ENCODE measurements at places on chromosomes 11 and 22.

GRCh38 chr11:26084313-26084712 lies 247.6 kb upstream of the ANO3 start:
- no peaks in the 10 kb centered on the region for H3K4me1 ChIP-seq
- H3K27me3 ChIP-seq = no peaks in the 10 kb centered on the region
- H3K36me3 ChIP-seq = no peaks in the 10 kb centered on the region
- no peak overlapping the region for H3K4me3 ChIP-seq

DNA sequence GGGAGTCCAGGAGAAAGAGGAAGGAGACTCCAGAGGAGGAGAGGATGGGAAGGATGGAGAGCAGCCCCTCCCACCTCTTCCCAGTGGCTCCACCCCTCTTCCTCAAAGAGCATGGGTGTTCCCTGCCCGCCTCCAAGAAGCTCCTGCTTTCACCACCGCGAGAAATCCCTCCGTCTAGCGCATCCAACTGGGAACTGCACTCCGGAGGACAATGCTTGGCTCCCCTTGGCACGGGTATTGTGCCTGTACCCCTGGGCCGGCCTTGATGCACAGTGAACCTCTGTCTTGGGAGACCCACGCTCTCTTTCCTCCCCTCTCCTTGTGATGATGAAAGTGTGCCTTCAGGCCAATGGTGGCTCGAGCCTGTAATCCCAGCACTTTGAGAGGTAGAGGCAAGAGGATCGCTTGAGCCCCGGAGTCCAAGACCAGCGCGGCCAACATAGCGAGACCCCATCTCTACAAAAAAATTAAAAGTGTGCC lies 14.9 kb upstream of the ADA2 start:
- H3K27me3 ChIP-seq = no peaks in the 10 kb centered on the region
- H3K4me1 ChIP-seq = no peaks in the 10 kb centered on the region
- H3K36me3 ChIP-seq = no peaks in the 10 kb centered on the region
- DNase-seq = no peak
- no peak overlapping the region for H3K27ac ChIP-seq

DNA sequence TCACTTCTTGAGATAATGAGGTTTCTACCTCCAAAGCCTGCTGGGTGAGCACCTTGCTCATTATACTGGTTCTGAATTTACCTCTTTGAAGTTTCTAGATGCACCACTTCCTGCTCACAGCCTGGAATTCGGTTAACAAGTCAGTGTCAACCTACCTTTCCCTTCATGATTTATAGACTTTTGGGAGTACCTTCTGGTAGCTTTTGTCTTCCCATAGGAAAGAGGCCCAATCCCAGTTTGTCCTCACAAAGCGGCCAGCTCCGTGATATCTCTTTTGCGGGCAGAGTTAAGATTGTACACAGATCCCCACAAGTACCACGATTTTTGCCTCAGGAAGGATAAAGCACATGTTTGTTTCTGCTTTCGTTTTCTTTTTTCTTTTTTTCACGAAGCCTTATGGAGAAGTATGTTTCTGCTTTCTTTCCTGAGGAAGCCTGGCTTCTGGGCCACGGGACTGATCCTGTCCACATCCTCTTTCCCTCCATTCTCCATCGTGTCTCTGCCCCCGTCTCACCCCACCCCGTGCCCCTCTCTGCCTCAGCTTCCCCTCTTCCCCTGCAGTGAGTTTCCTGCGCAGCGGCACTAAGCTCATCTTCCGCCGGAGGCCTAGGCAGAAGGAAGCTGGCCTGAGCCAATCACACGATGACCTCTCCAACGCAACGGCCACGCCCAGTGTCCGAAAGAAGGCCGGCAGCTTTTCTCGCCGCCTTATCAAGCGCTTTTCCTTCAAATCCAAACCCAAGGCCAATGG lies 5.7 kb upstream of the HINFP start:
- H3K4me3 ChIP-seq = no peak overlapping the region
- no peaks in the 10 kb centered on the region for H3K4me1 ChIP-seq
- H3K27ac ChIP-seq = no peak overlapping the region
- no peak for DNase-seq

GRCh38 chr11:84234011-84234410 lies 947.8 kb upstream of the CCDC90B start:
- H3K27me3 ChIP-seq = no peaks in the 10 kb centered on the region
- DNase-seq = peak; percentile 8
- no peaks in the 10 kb centered on the region for H3K4me1 ChIP-seq
- no peak overlapping the region for H3K4me3 ChIP-seq
- H3K27ac ChIP-seq = no peak overlapping the region
- no peaks in the 10 kb centered on the region for H3K36me3 ChIP-seq

GRCh38 chr22:43098356-43098755 lies 9.2 kb upstream of the TTLL1 start:
- no peak overlapping the region for H3K27ac ChIP-seq
- no peaks in the 10 kb centered on the region for H3K27me3 ChIP-seq
- no peak for DNase-seq
- H3K36me3 ChIP-seq = no peaks in the 10 kb centered on the region
- H3K4me1 ChIP-seq = no peaks in the 10 kb centered on the region

DNA sequence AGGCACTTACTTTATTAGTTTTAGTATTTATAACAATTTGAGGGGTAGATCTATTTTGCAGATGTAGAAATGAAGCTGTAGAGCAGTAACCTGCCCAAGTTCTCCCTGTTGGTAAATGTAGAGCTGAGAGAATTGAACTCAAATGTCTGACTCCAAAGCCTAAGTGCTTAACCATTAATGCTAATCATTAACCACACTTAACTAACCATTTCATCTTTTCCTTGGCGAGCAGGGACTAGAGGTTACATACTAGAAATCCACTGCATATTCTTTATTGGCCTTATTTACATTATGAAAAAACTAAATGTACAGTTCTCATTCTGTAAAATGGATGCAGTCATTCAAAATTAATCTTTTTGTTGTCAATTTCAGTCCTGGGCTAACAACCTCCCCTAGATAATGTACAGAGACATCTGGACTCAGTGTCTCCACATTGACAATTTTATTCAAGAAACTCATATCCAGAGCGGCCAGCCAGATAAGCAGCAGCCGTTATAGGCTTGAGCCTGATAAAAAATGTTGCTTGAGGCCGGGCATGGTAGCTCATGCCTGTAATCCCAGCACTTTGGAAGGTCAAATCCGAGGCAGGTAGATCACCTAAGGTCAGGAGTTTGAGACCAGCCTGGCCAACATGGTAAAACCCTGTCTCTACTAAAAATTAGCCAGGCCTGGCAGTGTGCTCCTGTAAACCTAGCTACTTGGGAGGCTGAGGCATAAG lies 76.7 kb upstream of the PICALM start:
- peak; percentile 33 for DNase-seq
- peak overlapping the region; percentile 16 for H3K27ac ChIP-seq
- peaks cover 8% of the 10 kb centered on the region for H3K4me1 ChIP-seq
- no peak overlapping the region for H3K4me3 ChIP-seq
- no peaks in the 10 kb centered on the region for H3K27me3 ChIP-seq

GRCh38 chr11:65501472-65502273 lies 2.8 kb downstream of the MALAT1 start:
- H3K36me3 ChIP-seq = peaks cover 30% of the 10 kb centered on the region
- H3K27ac ChIP-seq = peak overlapping the region; percentile 99
- H3K27me3 ChIP-seq = no peaks in the 10 kb centered on the region

DNA sequence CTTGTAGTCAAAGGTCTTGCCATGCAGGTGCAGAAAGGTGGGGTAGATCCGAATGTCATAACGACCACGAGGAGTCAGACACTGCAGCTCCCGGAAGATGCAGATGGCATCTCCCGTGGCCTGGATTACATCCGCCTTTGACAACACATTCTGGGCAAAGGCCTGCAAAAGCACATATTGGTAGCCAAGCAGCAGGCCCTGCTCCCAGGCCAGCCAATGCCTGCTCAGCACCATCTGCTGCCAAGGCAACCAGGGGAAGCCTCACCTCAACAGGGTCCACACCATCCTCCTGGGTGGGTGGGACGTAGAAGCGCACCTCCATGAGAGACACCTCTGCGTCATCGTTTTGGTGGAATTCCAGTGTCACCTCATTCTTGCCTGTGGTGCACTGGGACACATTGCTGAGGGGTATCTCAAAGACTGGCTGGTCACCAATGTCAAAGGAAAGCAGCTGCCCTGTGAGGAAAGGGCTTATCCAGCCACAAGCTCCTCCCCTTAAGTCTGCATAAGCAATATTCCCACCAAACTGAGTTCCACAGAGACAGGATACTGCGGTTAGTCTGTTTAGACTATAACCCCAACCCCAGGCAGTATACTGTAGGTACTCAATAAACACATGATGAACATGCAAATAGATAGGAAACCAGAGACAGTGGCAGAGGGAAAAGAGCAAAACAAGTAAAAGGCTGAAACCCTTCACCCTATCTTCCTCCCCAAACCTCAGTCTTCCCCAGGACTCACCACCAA lies 2.8 kb downstream of the SSRP1 start:
- no peaks in the 10 kb centered on the region for H3K36me3 ChIP-seq
- no peak for DNase-seq
- H3K4me1 ChIP-seq = peaks cover 16% of the 10 kb centered on the region
- H3K27me3 ChIP-seq = no peaks in the 10 kb centered on the region
- H3K4me3 ChIP-seq = no peak overlapping the region

DNA sequence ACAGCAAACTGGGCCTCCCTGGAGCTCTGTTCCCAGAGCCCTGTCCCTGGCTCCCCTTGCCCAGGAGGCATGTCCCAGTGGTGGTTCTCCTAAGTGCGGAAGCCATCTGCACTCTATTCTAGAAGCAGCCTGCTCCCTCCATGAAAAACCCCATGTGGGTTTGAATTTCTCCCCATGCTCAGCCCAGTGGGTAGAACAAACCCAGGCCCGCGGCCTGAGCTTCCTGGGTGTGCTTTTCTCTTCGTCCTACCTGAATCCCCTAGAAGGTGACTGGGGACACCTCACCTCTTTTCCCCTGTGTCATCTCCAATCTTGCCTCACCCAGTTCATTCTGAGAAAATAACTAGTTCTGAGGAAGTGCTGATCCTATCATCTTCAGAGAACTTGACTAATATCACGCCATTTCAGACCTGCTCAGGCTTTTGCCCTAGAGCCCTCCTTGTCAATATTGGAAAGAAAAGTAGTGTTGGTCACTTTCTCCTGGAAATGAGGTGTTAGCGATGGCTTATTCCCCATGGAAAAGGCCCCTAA lies 15.9 kb downstream of the IL10RA start:
- H3K4me3 ChIP-seq = no peak overlapping the region
- no peaks in the 10 kb centered on the region for H3K27me3 ChIP-seq
- peaks cover 6% of the 10 kb centered on the region for H3K4me1 ChIP-seq
- no peaks in the 10 kb centered on the region for H3K36me3 ChIP-seq
- H3K27ac ChIP-seq = peak overlapping the region; percentile 58

DNA sequence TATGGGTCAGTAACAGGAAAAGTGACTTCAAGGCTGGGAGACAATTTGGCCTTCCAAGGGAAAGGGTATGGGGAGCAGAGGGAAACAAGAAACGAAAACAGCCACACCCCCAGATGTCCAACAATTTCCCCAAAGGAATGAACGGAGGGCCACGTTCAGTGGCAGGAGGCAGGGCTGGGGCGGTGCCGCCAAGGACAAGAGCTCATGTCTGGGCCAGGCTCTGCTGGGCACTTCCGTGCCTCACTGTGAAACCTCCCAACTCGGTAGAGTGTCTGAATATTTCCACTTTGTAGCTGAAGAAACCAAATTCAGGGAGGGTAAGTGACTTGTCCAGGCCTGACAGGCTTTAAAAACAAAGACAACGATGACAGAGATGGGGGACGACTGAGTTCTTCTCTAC lies 11.9 kb downstream of the IFT27 start:
- no peak overlapping the region for H3K4me3 ChIP-seq
- no peaks in the 10 kb centered on the region for H3K27me3 ChIP-seq
- no peak for DNase-seq
- peaks cover 7% of the 10 kb centered on the region for H3K4me1 ChIP-seq

- H3K36me3 ChIP-seq = no peaks in the 10 kb centered on the region
- H3K4me1 ChIP-seq = no peaks in the 10 kb centered on the region
- no peak overlapping the region for H3K4me3 ChIP-seq
- no peak for DNase-seq
- no peaks in the 10 kb centered on the region for H3K27me3 ChIP-seq
Measured at GRCh38 chr11:119175493-119176077, 7.1 kb downstream of the NLRX1 start.

GRCh38 chr22:40609216-40609615 lies 27.3 kb downstream of the MRTFA start:
- DNase-seq = no peak
- no peak overlapping the region for H3K4me3 ChIP-seq
- no peaks in the 10 kb centered on the region for H3K27me3 ChIP-seq
- peaks cover 19% of the 10 kb centered on the region for H3K4me1 ChIP-seq

DNA sequence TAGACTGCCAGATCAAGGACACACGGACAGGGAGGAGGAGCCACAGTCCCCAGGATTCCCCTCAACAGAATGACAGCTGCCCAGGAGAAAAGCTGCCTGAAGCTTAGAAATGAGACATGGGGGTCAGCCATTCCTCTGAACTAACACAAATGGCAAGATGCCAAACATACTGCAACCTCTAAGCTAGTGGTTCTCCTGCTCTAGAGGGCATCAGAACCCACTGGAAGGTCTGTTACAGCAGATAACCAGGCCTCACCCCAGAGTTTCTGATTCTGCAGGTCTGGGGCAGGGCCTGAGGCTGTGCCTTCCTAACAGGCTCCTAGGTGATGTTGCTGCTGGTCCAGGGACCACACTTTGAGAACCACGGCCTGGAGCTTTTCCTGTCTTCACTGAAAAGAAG lies 28.6 kb upstream of the BID start:
- no peak overlapping the region for H3K27ac ChIP-seq
- no peaks in the 10 kb centered on the region for H3K27me3 ChIP-seq
- no peak overlapping the region for H3K4me3 ChIP-seq

GRCh38 chr11:64453466-64453865 lies 94.5 kb downstream of the RPS6KA4 start:
- H3K27me3 ChIP-seq = no peaks in the 10 kb centered on the region
- H3K4me1 ChIP-seq = peaks cover 8% of the 10 kb centered on the region
- no peak overlapping the region for H3K27ac ChIP-seq
- H3K36me3 ChIP-seq = no peaks in the 10 kb centered on the region
- no peak for DNase-seq
- H3K4me3 ChIP-seq = no peak overlapping the region

GRCh38 chr11:134150195-134150903 lies 73.4 kb downstream of the NCAPD3 start:
- no peaks in the 10 kb centered on the region for H3K4me1 ChIP-seq
- DNase-seq = no peak
- H3K36me3 ChIP-seq = no peaks in the 10 kb centered on the region
- no peak overlapping the region for H3K27ac ChIP-seq

GRCh38 chr11:36455658-36456111 lies 54.4 kb downstream of the TRAF6 start:
- peaks cover 41% of the 10 kb centered on the region for H3K4me1 ChIP-seq
- H3K36me3 ChIP-seq = no peaks in the 10 kb centered on the region
- no peak overlapping the region for H3K4me3 ChIP-seq
- H3K27ac ChIP-seq = peak overlapping the region; percentile 77

- peaks cover 5% of the 10 kb centered on the region for H3K4me1 ChIP-seq
- no peaks in the 10 kb centered on the region for H3K27me3 ChIP-seq
Measured at GRCh38 chr11:34072041-34072440, 20.5 kb downstream of the CAPRIN1 start.

DNA sequence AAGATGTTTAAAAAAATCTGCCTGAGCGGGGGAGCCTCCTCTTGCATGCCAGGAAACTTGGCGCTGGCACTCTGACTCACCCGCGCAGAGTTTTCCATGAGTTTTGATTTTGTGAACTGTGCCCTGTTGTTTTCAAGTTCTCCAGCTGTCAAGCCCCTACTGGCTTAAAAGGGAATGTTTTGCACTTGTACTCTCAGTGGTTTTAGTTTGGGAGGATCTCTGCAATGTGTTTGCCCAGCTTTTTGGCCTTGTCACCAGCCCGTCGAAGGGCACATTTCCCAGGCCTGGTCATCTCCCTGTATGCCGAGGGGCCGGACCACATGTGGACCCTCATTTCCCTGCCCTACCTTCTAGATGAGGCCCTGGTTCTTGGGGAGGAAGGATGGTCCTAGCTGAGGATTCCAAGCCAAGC lies 12.2 kb downstream of the MRGPRF start:
- H3K27ac ChIP-seq = peak overlapping the region; percentile 73
- H3K36me3 ChIP-seq = no peaks in the 10 kb centered on the region
- H3K4me3 ChIP-seq = no peak overlapping the region
